ENCODE measurements at places on chromosomes 16 and 17. TPM values are rescaled to one million over a fixed set of nuclear protein-coding genes. Genes with fewer than 3 reads are reported as not detected.

The C16orf54 gene
- total RNA-seq, result not detected

The RASD1 gene
- total RNA-seq, result 2.0 TPM

The SLC13A2 gene
- total RNA-seq, result not detected

The GPR142 gene
- not detected for total RNA-seq

The PYY gene
- not detected for total RNA-seq

The ODAD4 gene
- 1.3 TPM for total RNA-seq

The NPIPA3 gene
- total RNA-seq, result 1.00 TPM

The XPO6 gene
- total RNA-seq, result 110 TPM

The TNFRSF12A gene
- 269 TPM for total RNA-seq

The KCNJ12 gene
- under 0.01 TPM for total RNA-seq

The ECI1 gene
- total RNA-seq, result 60.7 TPM

The MYH2 gene
- total RNA-seq, result under 0.01 TPM

The FAAP100 gene
- total RNA-seq, result 17.8 TPM

The NTN1 gene
- 0.12 TPM for total RNA-seq

The TAF15 gene
- 66.9 TPM for total RNA-seq

The SLC16A11 gene
- 0.11 TPM for total RNA-seq

The PRSS33 gene
- total RNA-seq, result not detected
